Kidney glomerular epithelial cell (primary cell): ENCODE measurements at places on chromosomes 5 and 9.
A peak's percentile ranks its signal among the peaks of the same experiment; 100 is the strongest.

- no peak for DNase-seq
Measured at GRCh38 chr5:102418531-102418930, 80.3 kb downstream of the SLCO6A1 start.

GRCh38 chr5:131381777-131382176 is 117.9 kb downstream of the CDC42SE2 start:
- DNase-seq: no peak

GRCh38 chr5:56202483-56202882 is 30.6 kb downstream of the ANKRD55 start:
- DNase-seq: no peak

DNA sequence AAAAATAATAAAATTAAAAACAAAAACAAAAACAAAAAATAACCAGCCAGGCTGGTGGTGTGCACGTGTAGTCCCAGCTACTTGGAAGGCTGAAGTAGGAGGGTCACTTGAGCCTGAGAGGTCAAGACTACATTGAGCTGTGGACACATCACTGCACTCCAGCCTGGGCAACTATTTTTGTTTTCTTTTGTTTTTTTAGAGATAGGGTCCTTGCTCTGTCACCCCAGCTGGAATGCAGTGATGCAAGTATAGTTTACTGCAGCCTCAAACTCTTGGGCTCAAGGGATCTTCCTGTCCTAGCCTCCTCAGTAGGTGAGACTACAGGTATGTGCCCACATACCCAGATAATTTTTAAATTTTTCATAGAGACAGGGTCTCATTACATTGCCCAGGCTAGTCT is 80.6 kb downstream of the CEMIP2 start:
- no peak for DNase-seq

- DNase-seq: no peak
Measured at GRCh38 chr5:177362292-177362609, 4.5 kb downstream of the RGS14 start.

DNA sequence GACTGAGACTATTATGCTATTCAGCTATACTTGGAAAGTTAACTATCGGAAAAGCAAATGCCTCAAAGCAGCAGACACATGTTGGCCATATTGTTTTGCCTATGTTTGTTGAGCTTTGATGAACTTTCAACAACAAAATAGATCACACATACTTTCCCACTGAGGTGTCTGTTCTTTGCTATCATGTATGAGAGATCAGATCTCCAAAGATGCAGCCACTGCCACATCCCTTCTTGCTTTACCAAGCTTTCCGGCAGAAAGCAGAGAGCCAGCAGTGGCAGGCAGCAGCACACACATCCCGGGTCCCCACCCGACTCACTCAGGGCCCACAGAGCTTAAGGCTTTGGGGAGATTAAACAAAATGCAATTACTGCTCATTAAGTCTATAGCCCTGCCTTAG is 18.8 kb downstream of the ZBTB5 start:
- DNase-seq: no peak

GRCh38 chr5:158175934-158176481 is 317.1 kb upstream of the CLINT1 start:
- DNase-seq: peak; percentile 27

- DNase-seq: no peak
Measured at GRCh38 chr5:34876275-34876674, 37.3 kb downstream of the TTC23L start.

GRCh38 chr5:73272351-73272750 is 99.4 kb downstream of the TMEM174 start:
- no peak for DNase-seq

- DNase-seq: peak; percentile 25
Measured at GRCh38 chr9:18473652-18474279, at the start of gene ADAMTSL1. ADAMTSL1 (plus strand) TSS chr9:18474153; CDS start chr9:18474233, 80 bp downstream.

GRCh38 chr5:145835848-145836239 is 702 bp upstream of the PRELID2 start:
- DNase-seq: no peak

DNA sequence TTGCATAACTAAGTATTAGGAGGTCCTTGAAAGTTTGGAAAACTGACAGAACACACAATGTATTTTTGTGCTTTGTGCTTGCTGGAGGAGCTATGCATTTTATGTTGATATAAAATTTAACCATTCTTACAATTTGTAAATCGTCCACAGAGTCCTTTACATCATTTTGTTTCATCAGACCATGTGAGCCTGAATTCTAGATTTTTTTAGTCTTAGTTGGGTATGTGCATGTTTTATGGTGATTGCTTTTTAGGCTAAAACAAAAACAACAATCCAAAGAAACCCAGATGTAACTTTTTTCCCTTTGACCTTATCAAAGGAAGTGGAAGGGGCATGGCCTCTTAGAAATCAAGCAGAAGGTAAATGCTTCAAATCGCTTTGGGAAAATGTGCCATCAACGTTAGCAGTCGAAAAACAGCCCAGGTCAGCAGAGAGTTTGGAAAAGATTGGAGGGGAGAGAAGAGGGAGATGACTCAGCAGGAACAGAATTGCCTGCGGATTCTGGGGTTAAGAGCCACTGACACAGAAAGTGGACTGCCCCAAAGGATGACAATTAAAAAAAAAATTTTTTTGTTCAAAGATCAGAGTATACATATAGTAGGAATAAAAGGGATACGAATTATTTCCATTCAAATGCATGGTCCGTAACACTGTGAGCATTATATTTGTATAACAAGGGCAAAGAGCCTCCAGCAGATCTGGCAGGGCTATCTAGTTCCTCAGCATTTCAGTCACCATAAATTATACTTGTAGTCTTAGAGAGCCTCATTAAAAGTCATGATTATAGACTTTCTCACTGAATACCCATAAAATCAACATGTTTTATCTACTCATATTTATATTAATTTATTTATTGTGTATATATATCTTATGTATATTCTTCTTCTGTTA is 253.5 kb upstream of the HAPLN1 start:
- DNase-seq: no peak

- no peak for DNase-seq
Measured at GRCh38 chr9:131539223-131539923, 6.0 kb upstream of the PRRT1B start.

DNA sequence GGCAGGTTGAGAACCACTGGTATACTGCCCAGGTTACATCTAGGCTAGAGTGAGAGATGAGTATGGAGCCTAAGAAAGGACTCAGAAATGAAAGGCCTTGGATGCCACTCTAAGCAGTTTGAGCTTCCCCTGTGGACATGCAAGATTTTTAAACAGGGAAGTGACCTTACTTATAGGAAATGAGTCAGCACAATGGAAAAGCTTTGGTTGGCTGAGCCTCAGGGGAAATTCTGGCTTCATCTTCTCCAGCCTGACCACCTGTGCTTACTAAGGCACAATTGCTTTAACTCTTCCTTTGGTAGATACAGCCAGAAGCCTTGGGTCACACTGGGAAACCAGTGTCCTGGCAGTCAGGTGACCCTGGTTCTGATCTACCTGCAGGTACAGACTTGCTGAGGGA is 380.2 kb upstream of the ZNF462 start:
- peak; percentile 2 for DNase-seq

GRCh38 chr9:97543561-97543960 is 42.1 kb downstream of the TMOD1 start:
- no peak for DNase-seq

- DNase-seq: no peak
Measured at GRCh38 chr5:180830253-180831138, 27.9 kb upstream of the MGAT1 start.

DNA sequence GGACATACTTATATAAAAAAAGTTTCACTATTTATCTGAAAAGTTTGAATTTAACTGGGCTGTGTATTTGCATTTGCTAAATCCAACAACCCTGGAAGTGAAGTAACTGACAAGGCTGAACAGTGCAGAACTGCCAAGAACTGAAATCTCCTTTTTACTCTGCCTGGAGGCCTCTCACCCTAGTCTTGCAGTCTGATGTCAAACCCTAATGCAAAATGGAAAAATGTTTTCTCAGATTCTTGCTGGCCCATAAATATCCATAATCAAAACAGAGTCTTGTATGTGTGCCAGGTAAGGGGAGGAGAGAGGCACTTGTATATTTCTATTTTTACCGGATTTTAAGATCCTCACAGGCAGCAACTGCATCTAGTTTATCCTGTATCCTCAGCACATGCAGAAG is 432.7 kb upstream of the KLF4 start:
- no peak for DNase-seq

DNA sequence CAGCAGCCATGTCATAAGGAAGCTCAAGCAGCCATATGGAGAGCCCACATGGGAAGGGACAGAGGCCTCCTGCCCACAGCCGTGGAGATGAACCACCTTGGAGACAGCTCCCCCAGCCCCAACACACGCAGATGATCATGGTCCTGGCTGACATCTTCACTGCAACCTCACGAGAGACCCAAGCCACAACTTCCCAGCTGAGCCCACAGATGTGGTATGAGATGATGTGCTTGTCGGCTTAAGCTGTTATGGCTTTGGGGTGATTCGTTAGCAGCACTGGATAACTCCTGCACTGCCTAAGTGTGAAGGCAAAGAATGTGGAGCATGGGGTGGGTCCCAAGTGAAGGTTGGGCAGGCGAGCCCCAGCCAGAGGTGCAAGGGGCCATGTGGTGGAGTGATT is 163.4 kb downstream of the ERCC6L2 start:
- DNase-seq: no peak

GRCh38 chr5:149405550-149406202 is 26.6 kb upstream of the IL17B start:
- DNase-seq: no peak

- no peak for DNase-seq
Measured at GRCh38 chr9:132965478-132965877, 13.0 kb upstream of the GFI1B start.

GRCh38 chr9:105318729-105319191 is 74.3 kb downstream of the SLC44A1 start:
- DNase-seq: no peak

DNA sequence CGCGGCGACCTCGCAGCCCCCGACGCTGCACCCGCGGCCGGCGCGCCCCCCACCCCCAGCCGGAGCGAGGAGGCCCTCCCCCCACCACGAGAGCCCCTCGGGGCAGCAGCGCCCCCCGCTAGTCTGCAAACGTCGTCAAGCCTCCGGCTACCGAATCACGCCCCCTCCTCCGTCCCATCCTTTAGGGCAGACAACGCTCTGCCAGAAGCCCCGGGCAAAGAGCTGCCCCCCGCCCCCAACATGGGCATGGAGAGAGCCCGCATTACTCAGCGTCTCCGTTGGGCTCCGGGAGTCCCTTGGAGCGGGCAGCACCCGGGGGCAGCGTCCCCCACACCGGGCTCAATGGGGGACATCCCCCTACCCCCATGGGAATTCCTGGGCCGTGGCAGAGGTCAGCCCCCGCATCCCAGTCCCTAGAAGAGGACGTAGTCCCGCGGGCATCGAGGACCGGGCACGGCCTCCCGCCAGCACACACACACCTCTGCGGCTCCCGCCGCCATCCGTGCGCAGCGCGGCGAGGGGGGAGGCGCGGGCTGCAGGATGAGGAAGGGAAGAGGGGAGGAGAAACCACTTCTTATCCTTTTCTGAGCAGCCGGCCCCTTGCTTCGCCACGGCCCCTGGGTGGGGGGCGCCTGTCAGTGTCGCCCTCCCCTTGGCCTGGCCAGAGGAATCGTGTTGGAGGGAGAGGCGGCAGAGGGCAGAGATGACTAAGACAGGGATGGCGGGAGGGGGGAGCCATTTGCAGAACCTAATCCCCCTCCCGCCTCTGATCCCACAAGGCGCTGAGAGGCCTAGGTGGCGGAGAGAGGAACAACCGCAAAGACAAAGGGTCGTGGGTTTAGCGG is 750 bp downstream of the DNM1 start:
- peak; percentile 31 for DNase-seq

GRCh38 chr5:172499287-172499686 is 45.0 kb upstream of the SH3PXD2B start:
- DNase-seq: no peak

DNA sequence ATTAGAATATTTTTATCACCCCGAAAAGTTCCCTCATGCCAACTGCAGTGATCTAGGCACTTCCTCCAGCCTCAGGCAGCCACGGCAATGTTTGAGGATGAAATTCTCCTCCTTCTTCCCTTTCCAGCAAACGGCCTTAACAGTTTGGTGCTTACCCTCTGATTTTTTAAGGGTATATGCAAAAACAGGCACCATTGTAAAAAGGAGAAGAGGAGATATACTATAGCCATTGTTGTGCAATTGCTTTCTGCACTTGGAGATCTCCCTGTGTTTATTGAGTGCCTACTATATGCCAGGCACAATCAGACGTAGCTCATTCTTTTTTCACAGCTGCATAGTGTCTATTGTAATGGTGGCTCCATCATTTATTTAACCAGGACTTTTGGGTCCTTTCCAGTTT is 29.4 kb downstream of the GSN start:
- no peak for DNase-seq
